ENCODE measurements at places on chromosomes 12 and 14.

GRCh38 chr14:31668348-31668747 is 107.1 kb downstream of the NUBPL start:
- no peak for DNase-seq

GRCh38 chr12:7289743-7290142 is 14.1 kb upstream of the ACSM4 start:
- no peak for DNase-seq

GRCh38 chr12:56978397-56979138 is 21.2 kb upstream of the RDH16 start:
- DNase-seq, result no peak

DNA sequence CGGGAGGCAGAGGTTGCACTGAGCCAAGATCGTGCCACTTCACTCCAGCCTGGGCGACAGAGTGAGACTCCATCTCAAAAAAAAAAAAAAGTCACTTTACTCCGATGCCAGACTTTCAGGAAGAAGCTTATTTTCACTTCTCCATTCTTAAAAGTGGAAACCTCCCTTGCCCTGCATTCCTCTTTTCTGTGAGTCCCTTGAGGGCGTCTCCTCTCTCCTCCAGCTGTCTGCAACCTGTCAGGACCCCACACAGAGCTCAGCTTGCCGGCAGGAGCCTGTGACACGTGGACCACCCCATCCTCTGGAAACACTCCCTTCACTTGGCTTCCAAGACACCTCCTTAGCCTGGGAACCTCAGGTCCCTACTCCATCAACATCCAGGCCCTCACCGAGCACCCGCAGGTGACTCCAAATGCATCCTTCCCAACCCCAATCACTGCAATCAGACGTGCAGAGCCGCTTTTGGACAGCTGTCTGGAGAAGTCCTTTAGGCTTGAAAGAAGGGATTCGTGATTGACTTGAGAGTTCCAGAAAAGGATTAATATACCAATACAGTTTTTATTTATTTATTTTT is 34.3 kb downstream of the SLC15A4 start:
- DNase-seq, result no peak

DNA sequence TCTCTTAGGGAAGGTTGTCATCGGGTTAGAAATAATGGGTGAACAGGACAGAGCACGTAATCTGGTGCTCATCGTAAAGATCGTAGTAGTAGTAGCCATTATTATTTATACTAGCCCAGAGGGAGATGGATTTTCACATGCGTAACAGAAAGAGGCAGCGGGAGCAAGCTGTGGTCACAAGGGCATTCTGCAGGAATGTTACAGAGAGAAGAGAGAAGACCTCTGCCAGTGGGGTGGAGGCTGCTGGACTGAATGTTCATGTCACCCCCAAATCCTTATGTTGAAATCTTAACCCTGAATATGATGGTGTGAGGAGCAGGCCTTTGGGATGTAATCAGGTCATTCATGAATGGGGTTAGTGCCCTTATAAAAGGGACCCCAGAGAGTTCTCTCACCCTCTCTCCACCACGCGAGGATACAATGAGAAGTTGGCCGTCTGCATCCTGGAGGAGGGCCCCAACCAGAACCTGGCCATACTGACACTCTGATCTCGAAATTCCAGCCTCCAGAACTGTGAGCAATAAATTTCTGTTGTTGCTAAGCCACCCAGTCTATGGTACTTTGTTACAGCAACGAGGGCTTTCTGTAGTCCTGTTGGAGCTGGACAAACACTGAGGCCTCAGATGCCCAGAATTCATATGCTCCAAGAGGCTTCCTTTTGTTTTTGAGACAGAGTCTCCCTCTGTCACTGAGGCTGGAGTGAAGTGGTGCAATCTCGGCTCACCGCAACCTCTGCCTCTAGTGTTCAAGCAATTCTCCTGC is 131.2 kb upstream of the MED13L start:
- DNase-seq, result no peak

DNA sequence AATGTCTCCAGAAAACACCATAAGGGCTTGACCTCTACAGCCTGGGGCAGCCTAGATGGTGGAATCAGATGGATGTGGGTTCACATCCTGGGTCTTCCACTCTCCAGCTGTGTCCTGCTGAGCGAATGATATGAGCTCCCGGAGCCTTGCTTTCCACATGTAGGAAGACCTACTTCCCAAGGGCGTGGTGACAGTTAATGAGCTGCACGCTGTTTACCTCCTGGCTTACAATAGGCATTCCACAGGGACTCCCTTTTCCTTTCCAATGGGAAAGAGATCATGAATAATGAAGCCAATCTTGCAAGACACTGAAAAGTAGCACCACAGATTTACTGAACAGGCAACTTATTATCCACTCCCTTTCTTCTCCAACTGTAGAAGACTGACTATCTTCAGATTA is 46.1 kb downstream of the TMTC1 start:
- DNase-seq, result no peak

GRCh38 chr14:47961634-47962033 is 286.2 kb upstream of the MDGA2 start:
- no peak for DNase-seq

DNA sequence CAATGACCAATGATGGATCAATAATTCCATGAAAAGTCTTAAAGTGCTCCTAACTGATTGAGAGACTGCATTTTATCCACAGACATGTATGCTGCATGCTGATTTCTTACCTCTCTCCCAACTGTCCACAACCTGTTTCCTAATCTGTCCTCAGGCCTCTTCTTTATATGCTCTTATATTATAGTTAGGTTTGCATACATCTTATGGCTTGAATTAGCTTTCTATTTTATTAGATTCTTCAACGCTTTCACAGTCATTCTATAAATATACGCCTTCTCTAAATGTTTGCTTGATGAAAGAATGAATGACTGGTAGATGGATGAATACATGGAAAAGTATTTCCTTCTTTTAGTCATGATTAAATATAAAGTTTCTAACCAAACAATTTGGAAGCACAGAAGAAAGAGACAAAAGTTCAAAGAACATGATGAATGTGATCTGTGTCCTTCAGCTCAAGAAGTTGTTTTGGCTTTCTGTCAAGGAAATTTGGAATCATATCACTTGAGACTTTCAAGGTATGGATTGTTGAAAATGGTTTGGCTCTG is 91.8 kb upstream of the NPAS3 start:
- DNase-seq, result no peak

DNA sequence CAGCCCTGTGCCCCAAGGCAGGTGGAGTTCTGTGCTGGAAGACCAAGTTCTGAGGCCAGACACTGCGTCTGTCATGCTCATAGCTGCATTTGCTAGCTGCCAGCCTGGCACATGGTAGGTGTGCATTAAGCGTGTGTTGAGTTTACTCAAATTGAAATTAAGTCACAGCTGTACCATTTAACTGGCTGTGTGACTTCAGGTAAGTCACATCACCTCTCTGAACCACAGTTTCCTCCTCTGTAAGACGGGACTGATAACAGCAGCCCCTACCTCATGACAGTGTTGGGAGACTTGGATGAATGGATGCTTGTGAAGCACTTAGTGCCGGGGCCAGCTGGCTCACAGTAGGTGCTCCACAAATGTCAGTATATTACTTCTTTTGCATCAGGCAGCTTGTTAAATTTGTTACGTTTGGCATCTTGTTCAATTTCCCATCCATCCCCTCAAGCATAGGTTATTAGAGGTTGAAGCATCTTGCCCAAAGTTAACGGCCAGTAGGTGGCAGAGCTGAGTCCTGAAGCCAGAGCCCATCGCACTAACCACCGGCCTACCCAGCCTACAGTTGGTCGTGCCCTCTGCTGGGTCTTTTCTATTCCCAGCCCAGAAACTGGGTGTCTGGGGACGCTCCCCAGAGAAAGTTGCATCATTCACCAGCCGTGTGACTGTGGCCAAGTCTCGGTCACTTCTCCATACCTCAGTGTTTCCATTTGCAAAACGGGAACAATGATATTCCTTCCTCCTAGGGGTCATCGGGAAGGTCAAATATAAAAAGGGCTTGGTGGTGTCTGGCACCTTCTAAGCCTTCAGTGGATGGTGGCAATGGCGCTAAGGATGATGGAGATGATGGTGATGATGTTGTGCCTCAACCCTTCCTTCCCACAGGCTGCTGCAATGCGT is 4.5 kb downstream of the DAO start:
- peak; percentile 32 for DNase-seq

DNA sequence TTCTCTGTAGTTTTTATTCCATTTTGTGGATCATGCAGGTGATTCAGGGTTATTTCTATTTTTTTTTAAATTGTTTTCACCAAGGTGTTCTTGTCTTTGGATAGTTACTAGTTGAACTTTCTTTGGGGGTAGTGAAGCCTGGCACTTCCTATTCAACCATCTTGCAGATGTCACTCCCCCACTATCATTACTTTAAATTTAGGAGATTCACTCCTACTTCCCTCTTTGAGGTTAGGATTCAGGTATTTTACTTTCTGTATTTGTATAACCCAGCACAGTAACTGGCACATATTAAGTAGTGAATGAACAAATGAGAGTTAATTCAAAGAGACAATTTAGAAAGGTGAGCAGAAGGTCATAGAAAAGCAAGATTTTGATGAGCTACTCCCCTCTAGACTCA is 255.6 kb downstream of the ATP23 start:
- DNase-seq, result no peak

GRCh38 chr14:89366864-89367778 is 49.9 kb downstream of the FOXN3 start:
- DNase-seq, result no peak

- DNase-seq, result no peak
Observed at GRCh38 chr12:122875590-122876220, 20.2 kb downstream of the VPS37B start.

GRCh38 chr12:27996761-27997160 is 24.2 kb upstream of the PTHLH start:
- DNase-seq, result no peak

- no peak for DNase-seq
Observed at GRCh38 chr12:2683283-2684025, 111.3 kb upstream of the FKBP4 start.

DNA sequence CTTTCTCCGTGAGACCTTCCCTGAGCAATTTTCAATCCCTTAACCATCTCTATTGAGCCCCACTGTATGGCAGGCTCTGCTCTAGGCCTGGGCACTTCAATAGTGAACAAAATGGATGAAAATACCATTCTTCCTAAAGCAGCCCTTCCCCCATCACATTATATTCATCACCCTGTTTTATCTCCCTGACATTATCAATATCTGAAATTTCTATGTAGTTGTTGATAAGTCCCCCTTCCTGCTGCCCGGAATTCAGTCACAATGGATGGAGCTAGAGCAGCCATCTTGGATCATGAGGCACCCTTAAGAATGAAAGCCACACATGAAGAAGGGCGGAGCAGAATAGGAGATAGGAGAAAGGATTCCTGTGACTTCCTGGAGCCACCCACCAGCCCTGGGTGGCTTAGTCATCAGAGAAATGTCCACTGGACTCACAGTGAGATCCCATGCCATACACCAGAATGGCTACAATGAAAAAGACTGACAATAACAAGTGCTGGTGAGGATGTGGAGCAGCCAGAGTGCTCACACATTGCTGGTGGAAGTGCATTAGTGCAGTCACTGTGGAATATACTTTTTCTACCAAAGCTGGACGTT is 33.9 kb downstream of the SCARB1 start:
- DNase-seq, result no peak

GRCh38 chr12:26790645-26790994 is 42.4 kb downstream of the ITPR2 start:
- DNase-seq, result no peak

DNA sequence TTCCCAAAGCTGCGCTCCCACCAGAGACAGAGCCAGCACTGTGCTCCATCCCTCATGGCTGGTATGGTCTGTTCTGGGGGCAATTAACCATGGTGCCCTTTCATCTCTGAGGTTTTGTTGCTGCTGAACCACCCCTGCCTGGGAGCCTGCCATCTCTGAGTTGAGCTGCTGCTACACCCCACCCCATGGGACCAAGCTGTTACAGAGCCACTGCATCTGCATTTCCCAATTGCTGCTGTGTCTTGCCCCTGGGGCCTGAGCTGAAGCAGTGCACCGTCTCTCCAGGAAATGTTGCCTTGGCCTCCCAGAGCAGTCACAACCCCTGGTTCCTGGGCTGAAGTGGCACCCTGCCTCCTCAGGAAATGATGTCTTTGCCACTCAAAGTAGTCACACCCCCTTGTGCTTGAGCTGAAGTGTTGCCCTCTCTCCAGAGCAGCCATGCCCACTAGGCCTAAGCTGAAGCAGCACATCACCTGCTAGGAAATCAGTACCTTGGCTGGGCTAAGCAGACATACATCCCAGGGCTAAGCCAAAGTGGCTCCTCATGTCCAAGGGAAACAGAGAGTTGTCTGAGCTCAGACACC is 140.3 kb downstream of the RERGL start:
- no peak for DNase-seq

DNA sequence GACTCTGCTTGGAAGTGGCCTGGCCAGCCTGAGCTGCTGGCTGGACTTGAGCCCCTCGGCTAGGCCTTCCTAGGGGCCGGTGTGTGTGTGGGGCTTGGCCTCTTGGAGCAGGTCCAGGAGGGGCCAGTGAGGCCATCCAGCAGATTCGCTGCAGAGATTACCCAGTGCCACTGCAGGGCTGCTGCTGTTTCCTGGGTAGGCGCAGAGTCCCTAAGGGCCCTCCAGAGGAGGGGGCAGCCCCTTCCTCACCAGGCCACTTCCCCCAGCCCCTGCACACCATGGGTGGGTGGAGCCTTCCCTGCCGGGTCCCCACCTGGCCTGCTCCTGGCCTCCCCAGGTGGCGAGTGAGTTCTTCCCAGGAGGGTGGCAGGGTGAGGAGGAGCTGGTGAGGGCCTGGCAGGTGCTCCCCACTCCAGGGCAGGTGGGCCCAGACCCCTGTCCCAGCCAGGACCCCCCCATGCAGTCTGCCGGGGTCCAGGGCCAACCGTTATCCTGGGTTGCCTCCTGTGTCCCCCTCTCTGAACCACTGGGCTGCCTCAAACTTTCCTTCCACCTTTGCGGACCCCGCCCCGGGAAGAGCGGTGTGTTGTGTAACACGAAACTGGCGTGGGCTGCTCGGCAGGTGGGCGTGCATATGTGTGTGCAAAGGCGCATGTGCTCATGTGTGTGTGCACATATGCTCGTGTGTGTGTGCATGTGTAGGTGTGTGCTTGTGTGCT is 25.1 kb downstream of the ASPG start:
- no peak for DNase-seq

- no peak for DNase-seq
Observed at GRCh38 chr14:55586411-55586810, 6.4 kb downstream of the KTN1 start.

DNA sequence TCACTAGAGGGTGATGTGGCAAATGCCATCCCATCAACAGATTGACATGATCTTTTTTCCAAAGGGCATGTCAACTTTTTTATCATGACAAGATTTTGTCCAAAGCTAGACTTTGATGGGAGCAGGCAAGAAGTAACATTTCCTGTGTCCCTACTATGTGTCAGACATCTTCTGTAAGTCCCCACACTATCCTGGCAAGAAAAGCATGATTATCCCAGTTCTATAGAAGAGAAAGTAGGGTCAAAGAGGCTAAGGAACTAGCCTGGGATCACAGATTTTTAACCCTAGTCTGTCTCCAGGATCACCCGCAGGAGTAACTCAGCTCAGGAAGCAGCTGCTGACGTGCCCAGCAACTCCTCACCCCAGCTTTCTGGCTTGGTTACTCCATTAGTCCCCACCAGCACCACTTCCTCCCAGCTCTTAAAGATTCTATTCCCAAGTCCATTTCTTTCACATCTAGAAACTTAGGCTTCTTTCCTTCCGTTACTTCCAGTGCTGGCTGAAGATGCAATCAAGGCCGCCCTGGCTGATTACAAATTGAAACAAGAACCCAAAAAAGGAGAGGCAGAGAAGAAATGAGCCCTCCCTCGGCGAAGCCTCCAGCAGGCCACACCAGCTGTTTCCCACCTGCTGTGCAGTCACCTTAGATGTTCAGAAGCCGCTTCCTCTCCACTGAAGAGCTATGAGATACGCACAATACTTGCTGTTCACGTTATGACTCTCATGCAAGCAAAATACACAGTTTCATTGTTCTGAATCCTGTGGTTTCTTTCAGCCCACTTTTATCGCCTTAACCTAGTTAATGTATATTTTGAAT is 6.2 kb downstream of the ISCU start:
- DNase-seq, result peak; percentile 36

Data from stimulated activated CD8-positive, alpha-beta memory T cell treated with anti-CD3 and anti-CD28 coated beads, Interleukin-7, amount 100 ng/mL, for 4 hours (primary cell).